ENCODE measurements at places on chromosomes 13 and 19. TPM values are rescaled to one million over a fixed set of nuclear protein-coding genes. Genes with fewer than 3 reads are reported as not detected.

GRCh38 chr19:41774515-41774980 is 19.2 kb downstream of the CEACAM6 start:
- DNase-seq: no peak

- no peak for DNase-seq
Observed at GRCh38 chr19:38547421-38547820, 70.3 kb downstream of the MAP4K1 start.

DNA sequence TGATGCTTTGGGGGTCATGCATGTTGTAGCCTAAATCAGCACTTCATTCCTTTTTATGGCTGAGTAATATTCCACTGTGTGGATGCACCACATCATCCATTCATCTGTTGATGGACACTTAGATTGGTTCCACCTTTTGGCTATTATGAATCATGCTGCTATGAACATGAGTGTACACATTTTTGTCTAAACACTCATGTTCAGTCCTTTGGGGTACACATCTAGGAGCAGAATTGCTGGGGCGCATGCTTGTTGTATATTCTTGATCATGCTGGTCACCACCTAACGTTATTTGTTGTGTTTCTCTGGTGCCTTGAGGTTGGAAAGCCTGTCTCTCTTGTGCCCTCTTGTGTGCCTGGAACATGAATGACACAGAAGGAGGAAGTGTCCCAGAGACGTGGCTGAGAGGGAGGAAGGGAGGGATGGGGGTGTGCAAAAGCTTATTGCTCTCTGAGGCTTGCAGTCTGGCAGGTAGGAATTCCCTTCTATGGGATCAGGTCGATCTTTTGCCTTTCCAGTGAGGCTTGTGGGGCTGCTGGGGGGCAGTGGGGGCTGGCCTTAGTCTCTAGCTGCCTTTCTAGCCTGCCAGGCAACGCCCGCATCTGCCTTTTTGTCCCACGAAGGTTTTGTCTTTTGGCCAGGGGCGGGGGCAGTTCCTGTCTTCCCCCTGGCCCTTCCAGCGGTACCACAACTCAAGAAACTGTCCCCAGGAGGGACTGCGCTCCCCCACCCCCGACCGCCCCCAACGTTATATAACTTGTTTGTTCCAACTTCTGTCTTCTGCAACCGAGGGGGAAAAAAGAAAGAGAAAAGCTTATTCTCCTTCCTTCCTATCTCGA is 7.6 kb downstream of the KLHL26 start:
- DNase-seq: no peak

- DNase-seq: no peak
Observed at GRCh38 chr13:52758114-52758513, 18.5 kb upstream of the CNMD start.

DNA sequence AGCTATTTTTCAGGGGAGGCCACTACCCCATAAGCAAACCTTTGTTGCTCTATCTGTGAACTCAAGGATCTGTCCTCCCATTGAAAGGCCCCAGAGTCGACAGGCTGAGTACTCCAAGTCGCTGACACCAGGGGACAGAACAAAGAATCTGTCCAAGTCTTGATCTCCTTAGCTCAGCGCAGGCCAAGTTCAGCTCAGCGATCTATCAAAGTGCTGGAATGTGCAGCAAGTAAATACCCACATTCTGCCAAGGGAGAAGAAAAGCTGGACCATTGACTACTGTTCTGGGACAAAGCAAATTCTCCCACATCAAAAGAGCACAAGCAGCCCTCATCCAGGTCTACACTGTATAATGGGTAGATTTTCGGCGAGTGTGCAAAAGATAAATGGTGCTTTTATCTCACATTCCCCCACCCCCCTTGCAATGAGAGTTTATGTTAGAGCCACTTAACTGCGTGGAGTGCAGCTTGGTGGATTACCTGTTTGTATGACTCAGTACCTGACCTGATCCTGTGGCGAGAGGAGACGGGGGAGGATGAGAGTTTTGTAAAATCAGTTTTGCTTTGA is 391.7 kb upstream of the SGCG start:
- no peak for DNase-seq

- DNase-seq: no peak
Observed at GRCh38 chr13:91238036-91238435, 109.5 kb upstream of the MIR17HG start.

DNA sequence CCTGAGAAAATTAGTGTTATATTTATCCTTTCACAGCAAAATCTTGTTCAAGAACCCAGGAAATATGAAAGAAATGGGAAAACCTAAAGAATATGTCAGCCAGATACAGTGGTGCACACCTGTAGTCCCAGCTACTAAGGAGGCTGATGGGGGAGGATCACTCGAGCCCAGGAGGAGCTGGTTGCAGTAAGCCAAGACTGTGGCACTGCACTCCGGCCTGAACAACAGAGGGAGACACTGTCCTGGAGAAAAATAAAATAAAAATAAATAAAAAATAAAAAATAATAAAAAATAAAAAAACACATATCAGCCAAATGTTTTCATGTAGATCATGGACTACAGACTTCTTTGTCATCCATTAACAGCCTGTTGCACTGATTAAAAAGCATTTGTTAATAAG is 244.8 kb upstream of the KLHL1 start:
- no peak for DNase-seq

The LILRB3 gene
- total RNA-seq: not detected

The CEACAM19 gene
- total RNA-seq: 6.9 TPM

The CYSLTR2 gene
- total RNA-seq: not detected

The LIM2 gene
- total RNA-seq: not detected

The ATP8A2 gene
- 0.62 TPM for total RNA-seq

Measured in myocyte (in vitro differentiated cells).